ENCODE measurements at places on chromosomes 6 and 20.

DNA sequence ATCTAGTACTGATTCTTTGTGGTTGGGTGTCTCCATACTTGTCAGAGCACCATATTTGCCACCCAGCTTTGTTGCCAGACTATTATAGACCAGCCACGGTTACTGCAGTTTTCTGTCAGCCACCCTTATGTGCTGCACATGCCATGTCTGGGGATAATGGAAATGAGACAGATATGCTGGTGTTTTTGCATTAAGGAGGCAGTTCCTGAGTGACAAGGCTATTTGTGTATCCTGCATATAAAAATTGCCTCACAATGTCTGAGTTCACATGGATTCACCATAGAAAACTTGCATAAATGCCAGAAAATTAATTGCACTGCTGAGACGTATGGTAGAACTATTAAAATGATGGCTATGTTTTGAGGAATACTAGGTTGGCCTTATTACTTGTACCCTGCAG is 51.8 kb downstream of the NKAIN2 start:
- DNase-seq = no peak

GRCh38 chr6:33782561-33782960 is 6.4 kb downstream of the LEMD2 start:
- no peak for DNase-seq

DNA sequence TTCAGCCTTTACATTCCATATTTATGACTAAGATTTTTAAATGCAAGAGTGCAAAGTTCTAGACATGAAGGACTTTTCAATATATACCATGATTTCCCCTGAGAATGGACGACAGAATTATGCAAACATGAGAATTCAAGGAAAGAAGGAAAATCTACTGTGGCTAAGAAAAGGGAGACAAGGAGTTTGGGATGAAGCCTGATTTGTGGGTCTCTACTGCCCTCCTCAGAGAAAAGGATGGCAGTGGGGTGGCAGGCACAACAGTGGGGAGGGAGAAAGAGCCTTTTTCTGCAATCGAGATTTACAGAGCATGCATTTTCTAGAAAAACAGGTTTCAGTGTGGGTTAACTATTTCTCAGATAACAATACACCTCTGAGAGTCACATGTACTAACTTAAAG is 466.9 kb upstream of the NRSN1 start:
- no peak for DNase-seq

DNA sequence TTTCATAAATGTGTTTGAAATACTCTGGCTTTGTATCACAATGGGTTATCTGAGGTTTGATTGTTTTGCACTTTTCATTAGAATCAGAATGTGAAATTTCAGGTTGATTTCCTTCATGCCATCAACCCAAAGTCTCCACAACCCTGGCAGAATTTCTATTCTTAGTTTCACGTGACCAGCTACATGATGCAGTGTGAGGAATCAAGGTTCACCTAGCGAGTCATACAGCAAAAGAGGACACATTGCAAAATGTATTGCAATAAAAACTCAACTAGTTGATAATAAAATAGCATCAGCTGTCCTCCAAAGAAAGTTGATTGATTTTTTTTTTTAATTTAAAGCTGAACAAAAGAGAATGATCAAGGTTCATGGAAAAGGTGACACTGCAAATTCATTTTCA is 2.2 kb downstream of the HAO1 start:
- DNase-seq = no peak

DNA sequence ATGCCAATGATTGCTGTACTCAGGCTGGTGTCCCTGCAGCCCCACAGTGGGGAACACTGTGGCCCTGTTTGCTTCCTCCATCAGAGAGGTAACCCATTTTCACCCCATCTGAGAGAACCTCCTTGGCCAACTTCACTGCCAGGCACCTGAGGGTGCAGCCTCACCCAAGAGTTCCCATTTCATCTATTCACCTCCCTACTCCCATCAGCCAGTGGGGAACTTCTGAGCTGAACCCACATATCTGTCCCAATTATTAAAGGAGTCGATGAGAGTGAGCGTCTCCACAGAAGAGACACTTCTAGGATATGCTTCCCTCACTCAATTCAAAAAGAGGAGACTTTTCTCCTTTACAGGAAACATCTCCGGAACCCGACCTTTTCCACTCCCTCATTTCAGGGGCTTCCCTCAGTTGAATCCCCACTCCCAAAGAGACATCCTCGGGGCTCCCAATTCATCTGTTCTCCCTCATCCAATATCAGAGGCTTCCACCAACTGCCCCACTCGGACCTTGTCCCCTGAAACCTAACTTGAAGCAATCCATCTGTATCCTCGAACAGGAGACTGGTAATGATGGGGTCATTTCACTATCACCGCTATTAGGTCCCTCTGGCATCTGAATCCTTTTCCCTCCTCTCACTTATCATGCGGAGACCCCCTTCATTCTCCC is 988 bp downstream of the UBE2V1 start:
- DNase-seq = no peak

GRCh38 chr6:34663371-34663770 is 33.2 kb downstream of the ILRUN start:
- DNase-seq = no peak

Data from stimulated activated CD4-positive, alpha-beta T cell treated with anti-CD3 and anti-CD28 coated beads, TNF-alpha, amount 100 ng/mL, for 48 hours (primary cell).